Stimulated activated naive CD8-positive, alpha-beta T cell treated with anti-CD3 and anti-CD28 coated beads, Interleukin-15, Interleukin-2, amounts not matched to agents 100 U/mL and 50 U/mL, for 24 hours (primary cell): ENCODE measurements at places on chromosomes 16 and 17.

GRCh38 chr16:72838586-72838910 lies 209.4 kb downstream of the ZFHX3 start:
- DNase-seq = no peak

DNA sequence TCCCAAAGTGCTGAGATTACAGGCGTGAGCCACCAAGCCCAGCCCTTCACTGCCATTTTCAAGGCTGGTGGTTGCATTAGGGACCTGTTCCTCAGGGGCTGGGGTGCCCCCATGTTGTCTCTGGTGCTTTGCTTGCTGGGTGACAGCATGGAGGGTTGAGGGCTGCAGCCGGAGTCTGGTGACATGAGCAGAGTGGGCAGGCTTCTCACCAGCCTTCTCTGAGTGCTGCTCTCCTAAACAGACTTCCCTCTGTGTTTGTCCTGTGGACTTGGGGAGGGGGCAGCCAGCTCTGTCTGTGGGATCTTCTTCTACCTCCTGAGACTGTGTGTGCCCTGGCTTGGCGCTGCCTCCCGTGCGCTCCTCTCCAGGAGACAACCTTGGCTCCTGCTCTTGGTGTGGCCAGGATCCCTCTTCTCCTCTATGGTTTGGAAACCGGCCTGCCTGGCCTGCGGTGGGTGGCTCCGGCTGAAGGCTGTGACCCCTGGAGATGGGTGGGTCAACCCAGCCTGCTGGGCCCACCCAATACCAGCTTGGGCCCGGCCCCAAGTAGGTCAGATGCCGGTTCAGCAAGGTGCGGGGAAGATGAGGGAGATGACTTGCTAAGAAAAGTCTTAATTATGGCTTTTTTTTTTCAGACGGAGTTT lies 72.1 kb downstream of the PDPK1 start:
- no peak for DNase-seq

DNA sequence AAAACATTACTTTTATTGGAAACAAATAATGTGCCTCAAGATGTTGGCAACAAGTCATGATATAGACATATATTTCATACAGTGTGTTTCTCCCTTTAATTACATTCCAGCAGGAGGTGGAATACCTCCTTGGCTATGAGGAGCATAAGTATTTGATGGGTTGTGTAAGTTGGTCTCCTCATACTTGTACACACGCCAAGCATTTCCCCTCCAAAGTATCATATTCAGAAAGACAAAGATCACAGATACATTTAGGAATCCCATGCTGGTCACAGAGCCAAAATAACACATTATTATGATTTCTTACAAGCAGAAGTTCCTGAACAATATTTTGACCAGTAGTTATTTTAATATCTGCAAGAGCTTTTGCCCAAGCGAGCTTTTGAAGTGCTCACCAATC lies 57.8 kb downstream of the WSB1 start:
- DNase-seq = no peak

- DNase-seq = no peak
Observed at GRCh38 chr16:6192984-6193383, 1095.4 kb upstream of the EEF2KMT start.

- peak; percentile 60 for DNase-seq
Observed at GRCh38 chr17:51461578-51462004, 201.2 kb downstream of the UTP18 start.

- no peak for DNase-seq
Observed at GRCh38 chr17:10290041-10290440, 82.8 kb downstream of the MYH13 start.

- peak; percentile 55 for DNase-seq
Observed at GRCh38 chr17:79811011-79811867, 14.4 kb upstream of the CBX8 start.

- peak; percentile 76 for DNase-seq
Observed at GRCh38 chr17:78133971-78134898, 3.7 kb downstream of the TMC8 start.

GRCh38 chr16:89325861-89326471 lies 108.5 kb downstream of the ZNF778 start:
- DNase-seq = no peak

GRCh38 chr16:78761427-78761826 lies 662.0 kb downstream of the WWOX start:
- DNase-seq = peak; percentile 40

DNA sequence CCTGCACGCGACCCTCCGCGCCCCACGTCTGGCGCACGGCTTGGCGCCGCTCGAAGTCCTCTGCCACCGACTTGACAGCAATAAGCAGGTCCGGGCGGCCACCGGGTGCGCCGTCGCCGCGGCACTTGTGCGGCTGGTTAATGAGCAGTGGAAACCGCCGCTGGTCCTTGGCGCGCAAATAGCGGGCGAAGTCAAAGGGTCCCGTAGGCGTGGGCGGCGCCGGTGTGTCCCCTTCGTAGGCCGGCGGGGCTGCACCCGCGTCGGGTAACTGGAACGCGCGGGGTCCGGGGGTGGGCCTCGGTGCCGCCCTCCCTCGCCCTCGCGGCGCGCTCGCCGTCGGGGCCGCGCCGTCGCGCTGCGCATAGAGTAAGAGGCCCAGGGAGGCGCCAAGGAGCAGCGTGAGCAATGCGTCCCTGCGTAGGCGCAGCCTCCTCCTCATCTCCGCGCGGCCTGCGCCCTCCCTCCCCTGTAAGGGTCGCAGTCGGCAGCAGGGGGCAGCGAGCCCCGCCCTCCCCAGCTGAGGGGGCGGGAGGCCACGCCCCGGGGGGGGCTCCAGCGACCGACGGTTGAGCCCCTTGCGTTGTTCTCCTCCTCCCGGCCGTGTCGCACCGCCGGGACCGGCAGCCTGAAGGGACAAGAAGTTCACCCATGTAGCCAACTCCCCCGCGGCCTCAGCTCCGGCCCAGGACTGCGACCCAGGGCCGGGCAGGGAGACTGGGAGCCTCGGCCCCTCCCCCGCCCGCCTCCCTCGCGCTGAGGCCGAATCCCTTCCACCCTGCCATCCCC lies 558 bp downstream of the B3GNT9 start:
- peak; percentile 60 for DNase-seq

- DNase-seq = no peak
Observed at GRCh38 chr17:21211825-21212479, 2.0 kb downstream of the TMEM11 start.

DNA sequence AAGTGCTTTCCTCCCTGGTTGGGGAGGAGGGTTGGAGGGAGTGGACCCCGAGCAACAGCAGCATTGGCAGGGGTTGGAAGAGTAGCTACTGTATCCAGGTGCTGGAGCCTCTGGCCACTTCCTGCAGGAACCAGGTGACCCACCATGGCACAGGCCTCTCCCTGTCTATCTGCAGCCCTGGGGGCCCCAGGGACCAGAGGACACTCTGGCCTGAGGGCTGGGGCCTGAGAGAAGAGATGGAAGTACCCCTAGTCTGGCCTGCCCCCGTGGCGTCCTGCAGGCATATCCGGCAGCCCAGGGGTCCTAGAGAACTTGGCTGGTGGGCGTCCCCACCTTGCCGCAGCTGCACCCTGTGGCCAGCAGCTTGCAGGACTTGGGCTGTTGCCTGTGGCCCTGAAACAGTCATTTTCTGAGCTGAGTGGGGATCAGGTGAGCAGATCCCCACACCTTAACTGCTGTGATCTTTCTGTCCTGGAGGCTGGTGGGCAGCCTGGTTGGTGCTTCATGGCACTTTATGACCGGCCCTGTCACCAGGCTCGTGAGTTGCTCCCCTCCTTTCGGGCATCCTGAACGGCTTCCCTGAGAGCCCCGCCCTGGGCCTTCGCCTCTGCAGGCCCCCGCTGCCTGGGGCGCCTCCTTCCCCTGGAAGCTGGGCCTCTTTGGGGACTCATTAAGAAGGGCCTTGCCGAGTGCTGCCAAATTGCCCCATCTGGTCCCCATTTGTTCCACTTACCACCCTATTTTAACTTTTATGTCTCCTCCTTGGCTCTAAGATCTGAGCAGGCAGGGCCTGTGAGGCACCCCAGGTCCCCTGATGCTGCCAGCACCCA lies 298.6 kb downstream of the SEC14L1 start:
- peak; percentile 46 for DNase-seq

DNA sequence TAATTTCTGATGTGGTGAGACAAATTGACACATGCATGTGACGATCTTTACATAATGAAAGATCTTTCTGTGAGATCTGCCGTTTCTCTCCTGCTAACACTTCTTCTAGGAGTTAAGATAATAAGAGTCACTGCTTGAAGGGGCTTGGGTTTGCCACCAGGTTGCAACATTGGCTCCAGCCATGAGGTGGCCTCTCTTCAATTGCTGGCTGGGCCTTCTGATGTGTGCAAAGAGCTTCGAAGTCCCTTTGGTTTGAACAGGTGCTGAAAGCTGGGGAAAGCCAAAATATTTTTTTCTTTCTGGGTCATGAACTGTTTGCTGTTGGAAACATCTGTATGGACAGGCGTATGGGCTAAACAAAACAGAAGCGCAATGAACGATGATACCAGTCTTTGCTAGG lies 204.1 kb upstream of the SALL1 start:
- DNase-seq = no peak

- no peak for DNase-seq
Observed at GRCh38 chr17:55444471-55445441, 23.1 kb upstream of the MMD start.

GRCh38 chr17:21184570-21184969 lies 29.4 kb downstream of the TMEM11 start:
- no peak for DNase-seq

DNA sequence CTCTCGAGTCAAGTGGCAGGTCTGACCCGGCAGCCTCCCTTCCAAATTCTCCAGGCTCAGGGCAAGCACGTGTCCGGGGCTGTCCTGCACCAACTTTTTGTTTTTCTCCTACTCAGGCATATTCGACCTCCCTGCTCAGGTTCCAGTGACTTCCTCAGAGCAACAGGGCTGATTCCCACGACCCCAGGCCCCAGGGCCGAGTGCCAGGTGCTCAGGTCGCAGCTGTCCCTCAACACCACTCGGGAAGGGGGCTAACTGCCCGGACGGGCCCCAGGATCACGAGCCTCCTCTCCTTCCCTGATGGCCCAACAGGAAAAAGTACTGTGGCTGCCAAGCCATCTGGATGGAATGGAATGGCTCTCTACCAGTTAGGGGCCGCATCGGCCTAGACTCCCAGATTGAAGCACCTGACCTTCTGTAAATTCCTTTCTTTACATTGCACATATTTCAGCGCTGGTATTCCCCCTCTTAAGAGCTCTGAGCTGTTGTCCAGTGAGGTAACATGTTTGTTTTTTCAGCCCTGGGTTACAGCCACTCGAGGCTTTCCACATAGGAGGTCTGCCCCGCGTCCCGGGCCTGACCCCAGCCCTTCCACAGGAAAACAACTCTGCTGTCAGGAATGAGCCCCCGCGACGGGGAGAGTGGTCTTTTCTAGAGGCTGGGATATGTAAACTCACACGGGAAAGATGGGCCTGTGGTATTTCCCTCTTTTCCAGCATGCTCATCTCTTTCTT lies 25.0 kb downstream of the NXN start:
- DNase-seq = no peak

DNA sequence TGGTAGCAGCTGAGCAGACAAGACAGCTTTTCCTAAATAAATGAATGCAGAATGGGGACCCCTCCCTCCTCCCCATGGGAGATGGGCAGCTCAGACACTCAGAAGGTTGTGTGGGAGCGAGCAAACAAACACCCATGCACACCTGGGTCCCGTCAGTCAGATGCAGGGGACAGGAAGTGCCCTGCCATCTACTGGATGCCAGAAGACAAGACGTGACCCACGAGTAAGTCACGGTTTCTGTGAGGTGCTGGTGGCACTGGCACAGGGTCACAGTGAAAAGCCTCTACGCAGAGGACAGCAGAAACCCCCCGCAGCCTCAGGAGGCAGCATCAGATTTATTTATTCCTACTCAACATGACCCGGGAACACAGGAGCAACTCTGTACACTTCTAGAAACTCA lies 8.4 kb downstream of the HBQ1 start:
- no peak for DNase-seq

GRCh38 chr16:88061346-88062110 lies 110.3 kb downstream of the BANP start:
- no peak for DNase-seq

GRCh38 chr17:73142872-73143381 lies 21.9 kb upstream of the SSTR2 start:
- DNase-seq = no peak

- no peak for DNase-seq
Observed at GRCh38 chr17:73163043-73163442, 1.8 kb upstream of the SSTR2 start.

- DNase-seq = no peak
Observed at GRCh38 chr16:84677849-84678248, 22.0 kb upstream of the USP10 start.

GRCh38 chr16:64916051-64916450 lies 205.8 kb downstream of the CDH11 start:
- DNase-seq = no peak

DNA sequence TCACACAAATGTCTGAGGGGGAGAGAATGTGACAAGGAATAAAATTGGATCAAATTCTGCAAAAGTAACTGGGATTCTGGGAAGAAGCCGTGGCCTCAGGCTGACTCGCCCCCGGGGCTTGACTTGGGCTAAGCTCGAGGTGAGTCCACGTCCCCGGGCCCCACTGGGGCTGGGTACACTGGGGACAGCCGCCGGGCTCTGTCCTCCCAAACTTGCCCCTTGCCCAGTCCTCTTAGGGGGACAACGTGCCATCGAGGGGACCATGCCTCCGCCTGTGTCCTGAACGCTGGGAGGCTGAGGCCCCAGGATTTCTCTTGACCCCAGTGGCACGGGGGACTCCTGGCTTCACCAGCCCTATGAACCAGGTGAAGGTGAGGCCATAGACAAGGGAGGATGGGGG lies 21.1 kb downstream of the DOC2B start:
- DNase-seq = no peak

DNA sequence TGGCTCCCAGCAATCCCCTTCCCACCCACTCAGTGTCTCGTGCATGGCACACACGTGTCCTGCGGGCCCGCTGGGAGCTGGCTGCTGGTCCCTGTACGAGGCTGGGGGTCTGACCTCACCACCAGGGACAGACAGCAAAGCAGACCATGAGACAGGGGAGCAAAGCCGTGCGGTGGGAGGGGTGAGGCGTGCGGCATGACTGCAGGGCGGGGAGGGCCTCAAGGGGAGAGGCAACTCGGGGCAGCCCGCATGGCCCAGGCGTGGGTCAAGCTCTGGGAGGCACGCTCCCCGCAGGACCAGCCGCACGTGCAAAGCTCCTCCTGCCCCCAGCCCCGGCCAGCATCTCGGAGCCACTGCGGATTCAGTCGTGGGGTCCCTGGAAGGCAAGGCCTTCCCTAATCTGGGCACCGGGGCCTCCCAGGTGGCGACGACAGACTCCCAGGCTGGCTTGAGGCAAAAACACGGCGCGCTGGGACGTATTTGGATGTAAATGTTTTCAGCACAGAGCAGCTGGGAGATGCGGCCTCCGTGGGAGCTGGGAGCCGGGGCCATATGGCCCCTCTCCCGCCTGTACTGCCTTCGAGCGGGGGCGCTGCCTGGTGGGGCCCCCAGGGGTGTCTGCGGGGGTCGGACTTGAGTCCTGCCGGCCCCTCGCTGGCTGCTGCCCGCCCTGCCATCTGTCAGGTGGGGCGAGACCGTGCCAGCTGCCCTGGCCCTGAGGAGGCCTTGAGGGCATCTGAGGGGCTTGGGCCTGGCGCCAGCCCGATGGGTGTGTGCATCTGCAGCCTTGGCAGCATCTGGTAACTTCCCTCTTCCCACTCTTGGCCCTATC lies 12.2 kb upstream of the CBFA2T3 start:
- no peak for DNase-seq

GRCh38 chr17:80612997-80613731 lies 68.5 kb downstream of the RPTOR start:
- DNase-seq = no peak

- no peak for DNase-seq
Observed at GRCh38 chr17:29956225-29956624, 14.8 kb downstream of the EFCAB5 start.

- no peak for DNase-seq
Observed at GRCh38 chr17:245020-245419, 63.6 kb upstream of the DOC2B start.
